ENCODE measurements at places on chromosomes 16 and 17. TPM values are rescaled to one million over a fixed set of nuclear protein-coding genes. Genes with fewer than 3 reads are reported as not detected.

DNA sequence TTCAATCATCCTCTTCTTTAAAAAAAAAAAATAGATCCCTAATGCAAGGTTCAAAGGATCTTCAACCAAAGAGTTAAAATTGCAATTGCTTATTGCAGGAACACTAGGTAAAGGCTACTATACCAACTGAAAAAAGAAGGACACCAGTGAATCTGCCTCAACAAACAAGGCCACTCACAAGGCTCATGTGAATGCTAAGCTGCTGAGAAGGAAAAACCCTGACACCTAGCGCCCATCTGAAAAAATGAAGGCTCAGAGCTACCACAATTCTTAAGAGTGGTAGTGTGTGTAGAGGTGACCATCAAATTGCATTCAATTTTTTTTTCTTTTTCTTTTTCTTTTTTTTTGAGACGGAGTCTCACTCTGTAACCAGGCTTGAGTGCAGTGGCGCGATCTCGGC, 201.6 kb upstream of the C17orf78 start:
- DNase-seq, result no peak

DNA sequence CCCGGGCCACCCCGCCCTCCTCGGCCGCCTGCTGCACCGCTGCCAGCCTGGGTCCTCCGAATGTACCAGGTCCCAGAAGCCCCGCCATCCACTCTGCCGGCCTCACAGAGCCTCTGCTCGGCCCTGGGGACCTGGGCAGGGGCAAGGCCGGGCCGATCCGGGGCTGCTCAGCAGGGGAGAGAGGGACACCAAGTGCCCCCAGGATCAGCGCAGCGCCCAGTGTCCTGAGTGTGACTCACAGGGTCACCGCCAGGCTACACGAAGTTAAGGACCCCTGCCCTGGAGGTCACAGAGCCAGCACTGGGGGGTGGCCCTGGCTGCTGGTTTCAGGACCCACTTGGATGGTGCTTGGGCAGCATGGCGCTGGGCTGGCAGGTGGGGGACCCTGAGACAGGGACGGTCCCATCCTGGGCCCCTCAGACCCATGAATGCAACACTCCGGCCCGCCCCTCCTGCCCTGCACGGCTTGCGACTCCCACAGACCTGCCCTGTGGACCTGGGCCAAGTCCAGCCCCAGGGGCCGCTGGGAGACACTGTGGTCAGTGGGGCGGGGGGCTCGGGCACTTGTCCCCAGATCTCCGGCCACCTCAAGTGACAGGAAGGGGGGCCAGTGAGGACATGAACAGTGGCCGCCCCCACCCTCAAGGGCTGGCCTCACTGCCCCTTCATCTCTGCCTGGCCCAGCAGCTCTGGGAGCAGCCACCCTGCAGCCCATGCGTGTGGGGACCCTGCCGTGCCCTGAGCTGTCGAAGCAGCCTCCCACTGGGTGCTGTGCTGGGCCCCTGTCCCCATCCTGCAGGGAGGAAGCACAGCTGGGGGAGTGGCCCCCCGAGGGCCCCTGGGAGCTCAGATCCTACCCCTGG, 23.2 kb upstream of the SSTR5 start:
- no peak for DNase-seq

DNA sequence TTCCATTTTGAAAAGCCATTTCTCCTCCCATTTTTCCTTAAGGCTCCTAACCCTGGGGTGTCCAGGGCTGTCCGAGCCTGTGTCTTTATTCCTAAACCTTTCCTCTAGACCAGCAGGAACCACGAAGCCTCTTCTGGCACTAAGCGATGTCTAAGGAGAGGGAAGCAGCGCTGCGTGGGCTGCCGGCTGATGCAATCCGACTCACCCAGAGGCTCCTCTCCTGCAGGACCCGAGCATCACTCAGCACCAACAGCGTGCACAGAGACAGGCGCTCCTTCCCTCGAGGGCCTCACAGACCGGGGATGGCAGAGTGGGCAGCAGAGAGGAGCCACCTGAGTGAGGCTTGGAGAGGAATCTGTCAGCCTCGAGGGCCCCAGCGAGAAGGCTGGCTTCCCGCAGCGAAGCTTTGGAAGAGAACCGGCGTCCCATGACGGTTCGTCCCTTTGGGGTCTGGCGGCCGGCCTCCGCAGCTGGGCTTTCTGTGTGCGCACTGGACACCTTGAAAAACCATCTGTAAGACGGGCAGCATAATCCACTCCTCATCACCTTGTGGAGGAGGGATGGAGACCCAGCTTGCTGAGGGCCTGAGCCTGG, 174.3 kb downstream of the FOXL1 start:
- DNase-seq, result no peak

DNA sequence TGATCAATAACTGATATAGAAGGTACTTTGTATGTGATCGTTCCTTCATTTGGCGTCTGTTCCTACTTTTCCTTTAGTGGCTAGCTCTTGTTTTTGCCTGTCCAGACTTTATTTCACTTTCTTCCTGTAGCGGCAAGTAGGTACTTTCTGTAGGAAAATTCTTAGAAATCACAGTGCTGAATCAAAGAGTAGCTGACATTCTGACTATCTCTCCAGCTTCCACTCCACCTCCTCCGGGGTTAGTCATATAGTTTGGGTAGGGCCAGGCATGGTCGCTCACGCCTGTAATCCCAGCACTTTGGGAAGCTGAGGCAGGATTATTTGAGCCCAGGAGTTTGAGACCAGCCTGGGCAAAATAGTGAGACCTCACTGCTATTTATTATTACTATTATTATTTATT, 29.9 kb upstream of the PAFAH1B1 start:
- no peak for DNase-seq

DNA sequence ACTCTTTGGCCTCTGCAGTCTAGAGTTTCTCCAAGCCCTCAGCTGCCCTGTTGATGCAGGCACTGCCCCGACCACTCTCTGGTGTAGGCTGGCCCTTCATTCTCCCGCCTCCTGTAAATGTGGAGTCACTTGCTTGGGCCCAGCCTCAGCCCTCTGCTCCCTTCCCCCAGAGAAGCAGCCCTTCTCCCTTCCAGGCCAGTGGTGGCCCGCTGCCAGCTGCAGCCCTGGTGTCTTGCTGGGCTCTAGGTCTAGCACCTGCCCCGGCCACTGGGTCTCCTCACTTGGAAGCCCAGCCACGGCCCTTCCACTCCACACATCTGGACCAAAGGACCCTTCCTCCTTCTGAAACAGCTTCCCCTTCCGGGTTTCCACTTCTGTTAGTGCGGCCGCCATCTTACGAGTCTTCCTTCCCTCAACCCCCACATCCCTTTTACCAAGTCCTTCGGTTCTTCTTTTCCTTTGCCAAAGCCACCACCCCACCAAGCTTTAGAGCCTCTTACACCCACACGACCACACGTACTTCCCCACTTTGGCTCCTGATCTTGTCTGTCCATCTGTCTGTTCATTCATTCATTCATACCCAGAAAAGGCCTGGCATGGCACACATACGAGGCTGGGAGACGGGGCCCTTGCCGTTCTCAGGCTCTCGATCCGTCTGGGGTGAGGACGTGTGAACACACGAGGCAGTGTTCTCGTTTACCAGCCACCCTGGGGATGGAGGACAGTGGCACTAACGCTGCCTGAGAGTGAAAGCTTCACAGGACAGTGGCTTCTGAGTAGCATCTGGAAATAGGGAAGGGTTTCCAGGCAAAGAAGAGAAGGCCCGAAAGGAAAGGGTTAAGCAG, 68.0 kb downstream of the ABR start:
- DNase-seq, result no peak

DNA sequence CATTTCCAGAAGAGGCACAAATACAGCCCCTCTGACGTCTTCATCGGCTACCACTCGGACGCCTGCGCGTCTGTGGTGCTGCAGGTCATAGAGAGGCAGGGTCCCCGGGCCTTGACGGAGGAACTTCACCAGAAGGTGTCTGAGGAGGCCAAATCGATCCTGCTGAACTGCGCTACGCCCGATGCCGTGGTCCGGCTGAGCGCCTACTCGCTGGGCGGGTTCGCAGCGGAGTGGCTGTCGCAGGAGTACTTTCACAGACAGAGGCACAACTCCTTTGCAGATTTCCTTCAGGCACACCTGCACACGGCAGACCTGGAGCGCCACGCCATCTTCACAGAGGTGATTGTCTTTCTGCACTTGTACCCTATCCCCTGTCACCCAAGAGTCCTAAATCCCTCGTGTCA, 67.0 kb upstream of the ENDOV start:
- DNase-seq, result no peak

- no peak for DNase-seq
These were observed 28.9 kb upstream of the FOXK2 start for GRCh38 chr17:82490512-82491195.

- DNase-seq, result no peak
These were observed 88.4 kb upstream of the ATF7IP2 start for GRCh38 chr16:10297341-10298006.

Gene NECAB2
- not detected for total RNA-seq

Gene CDH13
- 111 TPM for total RNA-seq

All from glomerular endothelial cell (primary cell).